A549 treated with DMSO at 1 μM for 4 hours (cell line): ENCODE measurements at places on chromosomes 3 and 15. TPM values are rescaled to one million over a fixed set of nuclear protein-coding genes. Genes with fewer than 3 reads are reported as not detected.

EFHB gene
- 0.39 to 1.2 TPM (median 0.71 TPM) in 5 replicates for total RNA-seq

CCDC80 gene
- 36.4 to 72.1 TPM (median 53.7 TPM) in 5 replicates for total RNA-seq

CHST13 gene
- 0.25 to 1.0 TPM (median 0.67 TPM) in 5 replicates for total RNA-seq

PAQR9 gene
- total RNA-seq = 2.9 to 4.0 TPM (median 3.4 TPM) in 5 replicates

HRG gene
- total RNA-seq = not detected in 5 replicates

LRRC34 gene
- not detected in 5 replicates for total RNA-seq

CCR5 gene
- total RNA-seq = not detected in 5 replicates

LRRC3B gene
- not detected in 5 replicates for total RNA-seq

EFCC1 gene
- total RNA-seq = not detected in 5 replicates

PRTG gene
- 8.8 to 12.5 TPM (median 10.8 TPM) in 5 replicates for total RNA-seq

CKMT1B gene
- total RNA-seq = 2.5 to 4.8 TPM (median 4.2 TPM) in 5 replicates

STRA6 gene
- 48.6 to 75.8 TPM (median 62.5 TPM) in 5 replicates for total RNA-seq

A4GNT gene
- not detected in 5 replicates for total RNA-seq

ETFA gene
- 227 to 289 TPM (median 267 TPM) in 5 replicates for total RNA-seq

GABRR3 gene
- total RNA-seq = not detected in 5 replicates

LSAMP gene
- total RNA-seq = 0.04 to 0.30 TPM (median 0.10 TPM) in 5 replicates

AGTR1 gene
- 0.44 to 0.61 TPM (median 0.48 TPM) in 5 replicates for total RNA-seq

USP19 gene
- 18.4 to 28.3 TPM (median 24.9 TPM) in 5 replicates for total RNA-seq

ZNF620 gene
- 0.81 to 1.9 TPM (median 1.7 TPM) in 5 replicates for total RNA-seq

VPS13C gene
- total RNA-seq = 8.1 to 14.1 TPM (median 12.0 TPM) in 5 replicates

GREM1 gene
- 8.3 to 21.2 TPM (median 9.4 TPM) in 5 replicates for total RNA-seq

ADPGK gene
- 68.9 to 84.4 TPM (median 83.2 TPM) in 5 replicates for total RNA-seq

MUSTN1 gene
- total RNA-seq = not detected in 5 replicates

GRAMD2A gene
- total RNA-seq = 0.13 TPM in 1 of 5 replicates, not detected in the others

PRR20G gene
- 0.07 to 0.15 TPM in 2 of 5 replicates, not detected in the others for total RNA-seq

LMLN gene
- 1.9 to 2.7 TPM (median 2.6 TPM) in 5 replicates for total RNA-seq

SPINK8 gene
- not detected in 5 replicates for total RNA-seq

C3orf85 gene
- total RNA-seq = not detected in 5 replicates

TMED3 gene
- 170 to 198 TPM (median 194 TPM) in 5 replicates for total RNA-seq

PLSCR4 gene
- total RNA-seq = 3.0 to 5.5 TPM (median 4.4 TPM) in 5 replicates

CPLX3 gene
- total RNA-seq = 0.06 TPM in 1 of 5 replicates, not detected in the others

CCDC39 gene
- total RNA-seq = 0.13 TPM in 1 of 5 replicates, not detected in the others

PCSK6 gene
- total RNA-seq = 10.9 to 12.5 TPM (median 11.9 TPM) in 5 replicates

WDR93 gene
- 0.13 to 0.21 TPM (median 0.19 TPM) in 5 replicates for total RNA-seq

PTH1R gene
- total RNA-seq = 0.18 to 0.83 TPM (median 0.45 TPM) in 4 of 5 replicates, not detected in the other

MASP1 gene
- 0.06 TPM in 1 of 5 replicates, not detected in the others for total RNA-seq

MEX3B gene
- 4.6 to 6.7 TPM (median 5.4 TPM) in 5 replicates for total RNA-seq

FSD2 gene
- not detected in 5 replicates for total RNA-seq

HACL1 gene
- 23.6 to 29.0 TPM (median 25.7 TPM) in 5 replicates for total RNA-seq

ECT2 gene
- total RNA-seq = 75.6 to 101 TPM (median 89.6 TPM) in 5 replicates

IQCF5 gene
- not detected in 5 replicates for total RNA-seq

LMAN1L gene
- total RNA-seq = not detected in 5 replicates

HESX1 gene
- 0.09 to 0.27 TPM (median 0.25 TPM) in 5 replicates for total RNA-seq

ANKUB1 gene
- not detected in 5 replicates for total RNA-seq

DLEC1 gene
- 0.07 to 0.53 TPM (median 0.08 TPM) in 5 replicates for total RNA-seq

MITF gene
- total RNA-seq = 7.2 to 12.4 TPM (median 8.5 TPM) in 5 replicates

GOLGA8Q gene
- 0.08 TPM in 1 of 5 replicates, not detected in the others for total RNA-seq

FBN1 gene
- total RNA-seq = 7.4 to 12.3 TPM (median 9.2 TPM) in 5 replicates

ALDH1L1 gene
- 0.16 to 0.43 TPM (median 0.24 TPM) in 5 replicates for total RNA-seq

GP5 gene
- 0.03 to 0.07 TPM in 2 of 5 replicates, not detected in the others for total RNA-seq

CFAP91 gene
- total RNA-seq = 0.20 to 0.41 TPM (median 0.32 TPM) in 4 of 5 replicates, not detected in the other

TUSC7 gene
- total RNA-seq = not detected in 5 replicates

PYDC2 gene
- total RNA-seq = not detected in 5 replicates

DUOXA2 gene
- not detected in 5 replicates for total RNA-seq

SAXO2 gene
- total RNA-seq = 1.8 to 2.4 TPM (median 2.2 TPM) in 5 replicates

KLHL6 gene
- total RNA-seq = not detected in 5 replicates

PLA2G4D gene
- total RNA-seq = not detected in 5 replicates

VWA5B2 gene
- total RNA-seq = 0.38 to 0.56 TPM (median 0.48 TPM) in 5 replicates

KBTBD13 gene
- total RNA-seq = 0.02 TPM in 1 of 5 replicates, not detected in the others
